ENCODE measurements at places on chromosomes 1 and 21. TPM values are rescaled to one million over a fixed set of nuclear protein-coding genes. Genes with fewer than 3 reads are reported as not detected.

Gene TMEM52
- total RNA-seq: not detected

Gene SLAMF1
- not detected for total RNA-seq

GRCh38 chr1:93079685-93080141 lies 630 bp downstream of the MTF2 start:
- peak overlapping the region; percentile 97 for H3K4me3 ChIP-seq
- peak; percentile 49 for DNase-seq
- peaks cover 4% of the 10 kb centered on the region for H3K36me3 ChIP-seq

DNA sequence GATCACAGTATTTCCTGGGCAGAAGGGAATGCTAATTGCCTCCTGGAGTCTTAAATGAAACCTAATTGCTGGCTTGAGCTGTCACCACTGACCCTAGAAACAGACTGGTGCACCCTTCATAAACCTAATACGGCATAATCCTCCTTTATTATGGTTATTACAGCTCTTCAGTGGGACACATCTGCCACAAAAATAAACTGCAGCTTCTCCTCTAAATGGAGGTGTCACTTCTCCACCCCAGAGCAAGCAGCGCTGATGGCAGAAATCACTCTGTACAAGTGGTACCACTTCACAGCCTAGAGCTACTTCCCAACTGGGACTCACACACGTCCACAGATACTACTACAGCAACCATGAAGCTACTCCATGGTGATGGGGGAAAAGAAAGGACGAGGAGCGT lies 11.1 kb downstream of the PTPN14 start:
- no peaks in the 10 kb centered on the region for H3K27me3 ChIP-seq
- H3K36me3 ChIP-seq: no peaks in the 10 kb centered on the region
- H3K27ac ChIP-seq: no peak overlapping the region
- DNase-seq: no peak
- no peak overlapping the region for H3K4me3 ChIP-seq
- peaks cover 23% of the 10 kb centered on the region for H3K4me1 ChIP-seq

DNA sequence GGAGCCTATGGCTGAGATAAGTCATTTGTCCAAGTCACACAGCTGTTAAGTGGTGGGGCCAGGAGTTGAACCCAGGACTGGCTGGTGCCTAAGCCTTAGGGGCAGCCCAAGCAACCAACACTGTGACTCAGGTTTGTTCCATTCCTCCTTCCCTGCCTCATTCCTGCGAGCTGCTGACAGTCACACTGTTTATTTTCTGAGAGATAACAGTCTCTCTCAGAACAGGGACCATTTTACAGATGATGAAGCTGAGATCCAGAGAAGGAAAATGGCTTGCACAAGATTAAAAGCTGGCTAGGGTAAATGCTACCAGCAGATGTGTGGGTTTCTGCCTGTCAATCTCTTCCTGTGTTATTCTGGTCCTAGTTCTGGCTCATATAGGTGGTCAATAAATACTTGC lies 24.3 kb upstream of the TCEA3 start:
- H3K27ac ChIP-seq: no peak overlapping the region
- peaks cover 21% of the 10 kb centered on the region for H3K4me1 ChIP-seq
- no peaks in the 10 kb centered on the region for H3K36me3 ChIP-seq
- no peaks in the 10 kb centered on the region for H3K27me3 ChIP-seq
- no peak overlapping the region for H3K4me3 ChIP-seq
- no peak for DNase-seq

- peak overlapping the region; percentile 31 for H3K27ac ChIP-seq
- DNase-seq: peak; percentile 63
- H3K4me1 ChIP-seq: peaks cover 18% of the 10 kb centered on the region
- no peaks in the 10 kb centered on the region for H3K36me3 ChIP-seq
Observed at GRCh38 chr1:95002540-95003432, 70.0 kb downstream of the ALG14 start.

Gene ATF3
- total RNA-seq: 4.9 TPM

- no peak for DNase-seq
- H3K27ac ChIP-seq: no peak overlapping the region
- no peaks in the 10 kb centered on the region for H3K4me1 ChIP-seq
- no peaks in the 10 kb centered on the region for H3K27me3 ChIP-seq
Observed at GRCh38 chr1:74396462-74396861, 115.9 kb downstream of the LRRC53 start.

DNA sequence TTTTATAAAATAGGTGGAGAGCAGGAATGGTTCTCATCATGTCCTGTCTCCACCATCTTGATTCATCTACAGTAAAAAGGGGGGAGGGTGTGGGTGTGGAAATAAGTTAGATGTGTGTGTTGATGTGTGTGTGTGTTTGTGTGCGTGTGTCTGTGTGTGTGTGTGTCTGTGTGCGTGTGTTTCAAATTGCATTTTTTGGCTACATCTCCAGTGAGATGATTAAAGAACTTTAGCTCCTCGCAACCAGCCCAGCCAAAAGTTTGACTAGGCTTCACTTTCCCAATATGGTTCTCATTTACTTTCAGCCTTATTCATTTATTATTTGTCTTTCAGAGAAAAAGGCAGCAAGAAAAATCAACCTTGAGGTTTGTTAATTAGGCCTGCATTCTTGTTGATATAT lies 14.7 kb upstream of the HAO2 start:
- H3K27ac ChIP-seq: no peak overlapping the region
- no peak for DNase-seq
- no peak overlapping the region for H3K4me3 ChIP-seq
- no peaks in the 10 kb centered on the region for H3K36me3 ChIP-seq

DNA sequence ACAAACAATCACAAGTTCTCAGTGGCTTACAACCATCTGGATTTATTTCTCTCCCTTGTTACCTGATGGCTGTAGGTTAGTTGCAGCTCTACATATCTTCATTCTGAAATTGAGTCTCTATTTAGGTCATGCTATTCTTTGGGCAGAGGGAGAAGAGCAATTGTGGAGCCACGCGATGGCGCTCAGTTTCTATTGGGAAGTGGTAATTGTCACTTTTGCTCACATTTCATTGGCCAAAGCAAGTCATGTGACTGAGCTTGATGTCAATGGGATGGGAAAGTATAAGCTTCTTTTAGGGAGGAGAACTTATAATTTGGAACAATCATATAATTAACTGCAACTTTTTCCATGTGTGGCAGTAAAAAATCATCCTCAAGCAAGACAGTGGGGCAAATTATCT lies 166.5 kb downstream of the LMO4 start:
- no peaks in the 10 kb centered on the region for H3K36me3 ChIP-seq
- no peak overlapping the region for H3K27ac ChIP-seq
- no peak overlapping the region for H3K4me3 ChIP-seq
- no peaks in the 10 kb centered on the region for H3K4me1 ChIP-seq
- no peak for DNase-seq

DNA sequence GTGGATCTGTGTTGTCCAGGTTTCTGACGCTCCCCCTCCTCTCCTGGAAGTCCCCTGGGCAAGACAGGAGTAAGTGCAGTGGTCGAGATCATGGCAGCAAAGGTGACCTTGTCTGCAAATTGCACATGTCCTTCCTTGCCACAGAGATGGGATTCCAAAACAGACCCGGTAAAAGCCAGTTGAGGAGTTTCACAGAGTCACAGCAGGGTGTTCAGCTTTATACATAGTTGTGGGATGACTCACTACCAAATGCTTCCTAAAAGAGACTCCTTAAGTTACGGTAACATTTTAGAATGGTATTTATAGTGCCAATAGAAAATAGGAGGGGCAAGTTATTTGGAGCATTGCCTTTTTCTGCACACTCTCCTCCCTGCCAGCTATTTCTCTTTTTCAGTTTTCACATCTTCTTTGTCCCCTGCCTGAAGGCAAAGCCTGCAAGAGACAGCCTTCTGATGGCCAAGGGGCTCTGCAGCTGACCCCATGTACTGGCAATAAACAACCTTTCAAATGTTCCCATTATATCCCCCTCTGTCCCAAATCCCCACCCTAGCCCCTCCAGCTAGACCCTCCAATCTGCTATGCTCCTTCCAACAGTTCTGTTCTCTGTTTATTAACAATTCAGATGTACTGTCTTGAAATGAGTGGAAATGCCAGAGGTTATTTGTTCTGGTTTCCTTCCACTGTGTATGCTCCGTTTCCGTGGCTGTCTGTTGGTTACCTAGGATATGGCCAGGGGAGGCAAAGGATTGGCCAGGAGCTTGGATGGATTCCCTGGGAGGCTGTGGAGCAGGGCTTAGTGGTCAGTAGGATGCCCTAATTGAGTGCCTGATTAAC lies 115.0 kb downstream of the TGFB2 start:
- DNase-seq: peak; percentile 89
- peaks cover 49% of the 10 kb centered on the region for H3K4me1 ChIP-seq
- H3K27me3 ChIP-seq: no peaks in the 10 kb centered on the region
- no peaks in the 10 kb centered on the region for H3K36me3 ChIP-seq
- H3K4me3 ChIP-seq: peak overlapping the region; percentile 26

Gene RGS13
- total RNA-seq: not detected

Gene ZSWIM5
- total RNA-seq: 1.1 TPM

GRCh38 chr1:40715491-40716059 lies 24.1 kb downstream of the NFYC start:
- no peaks in the 10 kb centered on the region for H3K36me3 ChIP-seq
- H3K27me3 ChIP-seq: no peaks in the 10 kb centered on the region
- H3K4me3 ChIP-seq: no peak overlapping the region
- peaks cover 26% of the 10 kb centered on the region for H3K4me1 ChIP-seq

Gene BGLAP
- not detected for total RNA-seq

Gene CD5L
- total RNA-seq: not detected

Gene PTPRU
- total RNA-seq: 18.0 TPM

Gene IRF6
- total RNA-seq: 1.6 TPM

DNA sequence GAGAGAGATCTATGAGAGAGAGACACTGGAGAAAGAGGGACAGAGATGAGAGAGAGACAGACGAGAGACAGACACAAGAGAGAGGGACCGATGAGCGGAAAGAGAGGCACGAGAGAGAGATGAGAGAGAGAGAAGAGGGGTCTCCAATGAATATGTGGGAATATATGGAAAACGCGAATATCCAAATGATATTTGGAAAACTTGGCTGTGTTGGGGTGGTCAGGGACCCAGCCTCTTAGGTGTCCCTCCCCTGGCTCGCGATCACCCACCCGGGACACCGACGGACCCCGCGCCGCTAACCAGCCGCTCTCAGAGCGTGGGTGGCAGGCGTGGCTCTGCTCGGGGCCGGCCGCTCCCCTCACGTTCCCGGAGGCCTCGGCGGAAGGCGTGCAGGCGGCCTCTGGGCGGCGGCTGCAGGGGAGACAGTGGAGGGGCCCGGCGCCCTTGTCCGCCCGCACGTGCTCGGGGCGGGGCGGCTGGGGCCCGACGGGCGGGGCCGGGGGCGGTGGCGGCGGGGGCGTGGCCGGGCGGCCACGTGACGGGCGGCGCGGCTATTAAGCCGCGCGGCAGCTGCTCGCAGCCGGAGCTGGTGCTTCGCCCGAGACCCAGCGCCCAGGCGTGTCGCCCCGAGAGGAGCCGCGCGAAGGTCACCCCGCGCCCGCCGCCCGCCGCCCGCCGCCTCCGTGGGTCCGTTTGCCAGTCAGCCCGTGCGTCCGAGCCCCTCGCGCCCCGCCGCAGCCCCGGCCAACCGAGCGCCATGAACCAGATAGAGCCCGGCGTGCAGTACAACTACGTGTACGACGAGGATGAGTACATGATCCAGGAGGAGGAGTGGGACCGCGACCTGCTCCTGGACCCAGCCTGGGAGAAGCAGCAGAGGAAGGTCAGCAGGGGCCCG lies at the start of gene ACTN2:
Gene ACTN2, plus strand, starts transcription at position 583 of the 898 bp plus-strand sequence. Its CDS starts 175 bp downstream, at position 758.
- peak within 1 kb of the TSS; percentile 59 for H3K4me3 ChIP-seq
- H3K27me3 ChIP-seq: peaks cover 22% of the 10 kb centered on the region
- H3K27ac ChIP-seq: no peak within 1 kb of the TSS

DNA sequence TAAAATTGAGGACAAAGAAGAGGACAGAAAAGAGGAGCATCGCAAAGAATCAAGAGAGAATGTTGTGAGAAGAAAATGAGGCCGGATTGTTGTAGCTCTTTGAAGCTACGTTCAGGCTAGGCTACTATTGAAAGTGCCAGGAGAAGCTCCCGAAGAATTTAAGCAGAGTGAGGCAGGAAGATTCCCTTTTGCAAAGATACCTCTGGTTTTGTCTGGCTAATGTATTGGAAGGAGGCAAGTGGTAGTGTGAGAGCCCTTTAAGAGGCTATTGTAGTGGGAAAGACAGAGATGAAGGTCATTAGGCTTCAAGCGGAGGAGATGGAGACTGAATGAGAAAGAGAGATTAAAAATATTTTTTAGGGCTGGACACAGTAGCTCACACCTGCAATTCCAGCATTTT lies 476.9 kb upstream of the ADGRL2 start:
- H3K27ac ChIP-seq: no peak overlapping the region
- no peaks in the 10 kb centered on the region for H3K4me1 ChIP-seq
- H3K36me3 ChIP-seq: no peaks in the 10 kb centered on the region
- no peaks in the 10 kb centered on the region for H3K27me3 ChIP-seq
- no peak overlapping the region for H3K4me3 ChIP-seq

Gene GJC2
- 0.54 TPM for total RNA-seq

DNA sequence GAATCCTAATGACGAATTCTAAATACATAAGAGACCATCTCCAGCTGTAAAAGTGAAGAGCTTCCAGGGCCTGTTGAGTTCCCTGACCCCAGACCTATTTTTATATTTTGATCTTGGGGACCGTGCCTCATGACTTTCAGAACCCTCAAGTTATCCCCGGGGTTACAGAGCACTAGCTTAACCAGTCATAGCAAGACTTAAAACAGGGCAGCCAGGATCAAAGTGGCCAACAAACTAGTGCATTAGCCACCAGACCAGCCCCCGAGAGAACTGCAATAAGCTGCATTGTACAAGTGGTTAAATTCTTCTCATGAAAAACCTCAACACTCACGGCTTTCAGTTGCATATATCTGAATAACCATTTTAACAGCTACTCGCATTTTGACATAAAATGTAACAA lies 183.0 kb downstream of the BARHL2 start:
- H3K4me1 ChIP-seq: no peaks in the 10 kb centered on the region
- no peak for DNase-seq
- H3K4me3 ChIP-seq: no peak overlapping the region
- H3K27ac ChIP-seq: no peak overlapping the region
- H3K36me3 ChIP-seq: no peaks in the 10 kb centered on the region

DNA sequence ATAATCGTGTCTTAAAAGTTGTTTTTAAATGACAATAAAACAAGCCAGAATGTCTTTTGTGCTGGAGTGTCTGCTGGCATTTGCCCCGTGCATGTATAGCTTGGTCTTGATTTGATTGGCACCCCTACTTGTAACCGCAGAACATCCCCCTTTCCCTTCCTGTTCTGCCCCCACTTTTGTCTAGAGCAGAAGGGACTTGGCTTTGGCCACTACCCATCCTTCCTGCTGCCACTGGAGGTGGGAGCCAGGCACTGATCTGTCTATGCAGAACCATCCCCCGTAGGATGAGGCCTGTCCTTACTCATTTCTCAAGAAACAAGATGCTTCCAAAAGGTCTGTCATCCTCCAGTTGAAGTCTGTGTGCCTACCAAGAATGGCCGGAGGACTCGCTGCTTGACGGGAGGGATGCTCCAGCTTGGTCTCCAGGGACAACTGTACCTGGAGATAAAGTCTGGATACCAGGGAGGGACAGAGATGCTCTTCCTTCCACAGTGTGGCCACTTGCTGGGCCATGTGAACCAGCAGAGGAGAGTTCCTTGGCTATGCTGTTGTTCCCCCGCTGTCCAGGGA lies 1.1 kb upstream of the SLC27A3 start:
- DNase-seq: peak; percentile 20
- H3K4me1 ChIP-seq: peaks cover 7% of the 10 kb centered on the region
- H3K27me3 ChIP-seq: no peaks in the 10 kb centered on the region
- H3K27ac ChIP-seq: no peak overlapping the region
- H3K36me3 ChIP-seq: peaks cover 5% of the 10 kb centered on the region

All from GM23248 (cell line).